ENCODE measurements at places on chromosomes 7 and 10.

- DNase-seq = no peak
Observed at GRCh38 chr10:117516681-117517080, 25.9 kb upstream of the EMX2 start.

DNA sequence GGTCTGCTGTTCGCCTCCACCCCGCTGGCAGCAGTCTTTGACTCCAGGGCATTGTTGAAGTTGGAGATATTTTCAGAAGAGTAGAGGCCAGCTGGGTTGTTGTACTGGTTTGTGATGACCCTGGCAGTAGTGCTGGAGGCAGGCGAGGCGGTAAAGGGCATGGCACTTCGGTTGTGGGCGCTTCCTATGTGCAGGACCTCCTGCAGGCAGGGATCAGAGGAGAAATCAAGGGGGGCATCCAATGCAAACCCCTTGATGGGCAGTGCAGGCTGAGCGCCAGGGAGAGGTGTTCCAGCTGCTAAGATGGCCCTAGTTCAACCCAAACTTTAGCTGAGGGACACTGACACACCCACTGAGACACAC, 27.0 kb downstream of the PDLIM1 start:
- DNase-seq = no peak

GRCh38 chr10:79904671-79905321, 44.1 kb downstream of the SFTPD start:
- peak; percentile 61 for DNase-seq

- no peak for DNase-seq
Observed at GRCh38 chr7:118114175-118114574, 69.8 kb upstream of the LSM8 start.

DNA sequence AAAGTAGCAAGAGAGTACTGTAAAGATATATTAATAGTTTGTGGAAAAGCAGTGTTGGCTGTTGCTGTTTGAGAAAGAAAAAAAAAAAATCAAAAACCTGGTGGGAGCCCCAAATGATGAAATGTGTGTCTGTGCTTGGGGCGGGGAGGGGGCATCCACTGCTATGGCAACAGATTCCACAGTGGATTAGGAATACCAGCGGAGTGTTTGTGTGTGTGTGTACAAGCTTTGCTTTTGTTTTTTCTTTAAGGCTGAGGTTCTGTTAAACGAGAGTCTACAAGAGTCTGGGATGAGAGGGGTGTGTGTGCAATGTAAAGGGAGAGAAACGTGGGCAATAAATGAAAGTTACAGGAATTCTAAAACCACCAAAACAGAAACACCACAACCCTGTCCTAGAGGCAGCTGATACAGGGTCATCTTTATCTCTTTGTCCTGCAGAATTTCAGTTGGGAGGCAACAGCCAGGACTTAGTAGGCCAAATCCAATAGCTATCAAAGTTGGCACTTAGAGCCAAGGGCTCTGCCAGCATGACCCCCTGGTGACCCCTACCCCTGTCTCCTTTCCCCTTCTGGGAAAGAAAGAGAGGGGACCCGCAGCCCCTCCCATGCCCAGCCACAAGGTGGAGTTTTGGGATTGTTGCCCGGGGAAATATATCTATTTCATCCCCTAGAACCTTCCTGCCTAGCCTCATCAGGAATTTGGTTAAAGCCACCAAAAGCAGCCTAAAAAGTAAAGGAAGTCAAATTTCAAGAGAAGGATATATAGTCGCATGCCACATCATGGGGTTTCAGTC, 85.4 kb downstream of the OSBPL3 start:
- DNase-seq = no peak

- DNase-seq = no peak
Observed at GRCh38 chr7:20786779-20787659, at the start of gene SP8. TSS of gene SP8 (minus strand) at chr7:20786886. CDS start at chr7:20786798, 88 bp downstream.

DNA sequence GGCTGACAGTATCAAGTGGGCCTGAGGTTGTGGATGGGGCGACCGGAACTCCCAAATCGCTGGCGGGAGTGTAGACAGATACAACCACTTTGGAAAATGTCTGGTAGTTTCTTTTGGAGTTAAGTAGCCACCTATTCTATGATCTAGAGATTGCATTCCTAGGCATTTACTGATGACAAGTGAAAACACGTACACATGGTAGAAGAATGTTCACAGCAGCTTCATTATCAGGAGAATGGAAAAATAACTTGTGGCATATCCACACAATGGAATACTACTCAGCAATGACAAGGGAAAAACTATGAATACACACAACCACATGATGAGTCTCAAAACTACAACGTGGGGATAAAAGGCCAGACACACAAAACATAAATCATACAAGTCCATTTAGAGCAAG, 146.0 kb downstream of the MYOF start:
- DNase-seq = no peak

DNA sequence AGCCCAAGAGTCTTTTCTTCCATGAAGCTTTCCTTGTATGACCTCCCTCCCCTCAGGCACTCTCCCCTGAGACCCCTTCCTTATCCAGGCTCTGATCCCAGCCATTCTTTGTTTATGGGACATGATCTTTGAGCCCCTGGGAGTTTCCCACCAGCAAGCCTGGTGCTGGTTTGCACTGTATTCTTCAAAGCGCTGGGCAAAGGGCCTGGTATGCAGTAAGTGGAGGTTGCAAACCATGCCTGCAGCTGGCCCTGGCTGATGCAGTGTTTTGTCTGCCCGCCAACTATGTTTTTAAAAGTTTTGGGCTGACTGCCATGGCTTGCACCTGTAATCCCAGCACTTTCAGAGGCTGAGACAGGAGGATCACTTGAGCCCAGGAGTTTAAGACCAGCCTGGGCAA, 6.8 kb upstream of the NODAL start:
- DNase-seq = no peak

GRCh38 chr10:98308669-98309365, 40.8 kb upstream of the LOXL4 start:
- DNase-seq = no peak

DNA sequence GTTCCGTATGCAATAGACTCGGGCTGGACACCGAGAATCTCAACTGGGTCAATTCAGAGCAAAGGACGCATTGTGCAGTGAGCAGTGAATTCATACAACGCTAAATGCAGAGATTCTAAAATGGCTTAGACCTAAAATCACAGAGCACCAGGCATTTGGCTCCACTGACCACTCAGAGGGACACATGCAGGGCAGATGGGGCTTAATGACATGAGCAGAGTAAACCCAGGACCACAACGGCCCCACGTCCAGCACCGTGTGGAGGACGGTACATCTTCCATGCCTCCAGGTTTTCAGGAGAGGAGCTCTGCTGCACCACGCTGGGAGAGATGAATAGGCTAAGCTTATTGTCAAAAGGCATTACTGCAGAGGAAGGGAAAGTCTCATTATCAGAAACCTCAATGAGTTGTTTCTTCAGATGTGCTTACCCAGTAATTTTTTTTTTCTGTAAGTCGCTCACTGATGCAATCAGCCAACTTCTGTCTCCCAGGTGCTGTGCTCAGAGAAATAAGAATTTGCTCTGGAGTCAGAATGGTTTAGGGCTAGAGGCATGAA, 555.0 kb downstream of the PTPRN2 start:
- no peak for DNase-seq

DNA sequence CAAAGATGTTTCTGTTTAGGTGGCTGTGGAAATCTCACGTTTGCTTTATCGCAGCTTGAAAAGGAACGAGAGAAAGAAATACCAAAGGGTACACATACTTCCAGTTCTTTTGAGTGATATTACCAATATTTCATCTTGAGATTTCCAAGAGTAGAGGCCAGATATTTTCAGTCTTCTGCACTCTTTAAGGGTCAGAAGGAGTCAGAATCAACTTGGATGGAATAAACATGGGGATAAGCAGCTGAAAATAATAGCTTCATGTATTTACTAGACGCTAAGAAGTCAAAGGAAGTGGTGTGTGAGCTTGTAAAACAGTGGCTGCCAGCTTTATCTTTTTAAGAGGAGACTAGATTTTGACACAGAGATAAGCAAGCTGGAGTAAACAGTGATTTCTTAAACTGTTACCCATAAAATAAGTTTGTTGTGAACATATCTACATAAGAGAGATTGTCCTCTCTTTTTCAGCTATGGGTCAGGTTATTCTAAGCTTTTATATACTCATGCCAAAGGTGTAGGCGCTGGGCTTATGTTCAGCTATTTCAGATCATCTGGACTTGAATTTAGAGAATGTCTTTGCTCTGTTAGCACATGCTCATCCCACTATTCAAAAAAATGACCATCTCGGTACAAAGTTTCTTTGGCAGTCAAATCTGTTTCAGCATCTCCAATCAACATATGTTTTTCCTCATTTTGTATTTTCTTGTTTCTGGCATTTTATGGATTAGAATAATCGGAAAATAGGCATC, 170.8 kb upstream of the TCF7L2 start:
- DNase-seq = no peak

- DNase-seq = no peak
Observed at GRCh38 chr7:37112876-37113275, 335.8 kb downstream of the ELMO1 start.

DNA sequence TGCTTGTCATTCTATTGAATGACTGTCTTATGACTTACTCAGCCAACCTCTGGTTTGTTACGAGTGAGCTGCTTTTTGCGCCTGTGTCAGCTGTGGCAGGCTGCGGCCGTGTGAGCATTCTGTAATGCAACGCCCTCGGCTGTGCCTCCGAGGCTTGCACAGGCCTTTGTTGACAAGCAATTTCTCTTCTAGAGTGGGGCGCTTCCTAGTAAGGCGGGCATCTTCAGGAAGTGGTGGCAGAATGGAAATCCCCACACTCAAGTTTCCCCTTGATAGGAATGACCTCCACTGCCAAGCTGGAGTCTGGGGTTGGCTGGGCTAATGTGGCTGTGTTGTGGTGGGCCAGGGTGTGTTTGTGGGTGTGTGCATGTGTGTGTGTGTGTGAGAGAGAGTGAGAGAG, 20.2 kb upstream of the TMEM178B start:
- no peak for DNase-seq

DNA sequence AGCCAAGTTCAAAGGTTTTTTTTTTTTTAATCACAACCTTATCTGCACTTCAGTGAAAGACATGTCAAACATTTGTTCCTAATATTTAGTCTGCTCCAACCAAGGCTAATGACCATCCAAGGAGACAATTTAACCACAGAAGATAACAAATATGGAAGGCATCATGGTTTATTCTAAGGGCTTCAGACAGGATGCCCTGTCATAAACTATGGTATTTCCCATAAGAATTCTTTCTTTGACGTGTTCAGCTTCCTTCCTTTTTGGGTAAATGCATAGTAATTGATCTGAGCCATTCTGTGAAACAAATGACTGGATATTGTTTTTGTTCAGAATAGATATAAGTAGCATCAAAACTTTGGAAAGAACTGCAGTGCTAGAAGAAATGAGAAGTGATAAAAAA, 326.5 kb upstream of the AOAH start:
- DNase-seq = no peak

DNA sequence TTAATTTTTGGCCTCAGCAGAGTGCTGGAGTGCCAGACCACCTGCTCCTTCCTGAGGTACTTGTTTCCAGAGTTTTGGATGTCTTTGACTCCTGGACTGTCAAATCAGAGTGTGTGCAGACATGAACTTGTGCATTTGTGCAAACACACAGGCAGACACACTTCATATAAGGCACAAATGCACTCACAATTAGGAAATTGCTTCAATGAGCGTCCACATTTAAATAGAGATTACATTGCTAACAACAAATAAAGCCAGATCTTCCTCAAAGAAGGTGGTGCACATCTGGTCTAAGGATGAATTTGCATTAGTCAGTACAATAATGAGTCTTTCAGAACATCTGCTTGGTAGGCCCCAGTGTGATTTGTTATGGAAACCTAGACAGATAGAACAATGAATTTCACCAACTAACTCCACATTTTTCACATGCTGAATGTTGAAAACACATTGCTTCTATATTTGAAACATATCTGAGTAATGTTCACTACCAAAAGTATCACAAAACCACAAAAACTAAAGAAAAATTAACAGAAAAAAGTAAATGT, 266.7 kb upstream of the INHBA start:
- no peak for DNase-seq

DNA sequence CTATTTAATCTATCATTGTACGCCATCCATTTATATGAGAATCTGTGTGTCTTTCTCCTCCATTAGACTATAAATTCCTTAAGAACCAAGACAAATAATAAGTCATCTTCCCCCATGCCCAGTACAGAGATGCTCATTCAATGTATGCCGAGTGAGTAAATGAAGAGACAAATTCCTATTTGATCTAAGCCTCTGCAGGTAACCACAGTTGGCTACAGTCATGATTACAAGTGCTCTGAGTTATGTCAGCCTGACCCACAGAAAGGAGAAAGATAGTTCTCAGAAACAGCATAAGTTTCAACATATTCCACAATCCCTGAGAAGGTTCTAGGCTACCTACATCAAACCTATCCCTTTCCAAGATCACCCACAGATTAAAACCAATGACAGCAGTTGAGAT, 46.1 kb downstream of the MPP7 start:
- no peak for DNase-seq

GRCh38 chr10:44153918-44154670, 230.8 kb downstream of the CXCL12 start:
- no peak for DNase-seq

GRCh38 chr7:6729492-6730342, 23.0 kb upstream of the ZNF12 start:
- DNase-seq = peak; percentile 94

- DNase-seq = peak; percentile 93
Observed at GRCh38 chr10:86756511-86757112, at the start of gene BMPR1A. TSS of gene BMPR1A (plus strand) at chr10:86756619. CDS start at chr10:86876019, 119,400 bp downstream.

- peak; percentile 5 for DNase-seq
Observed at GRCh38 chr10:5905854-5906507, 15.9 kb downstream of the FBH1 start.

- DNase-seq = no peak
Observed at GRCh38 chr10:35895331-35895730, 253.2 kb upstream of the FZD8 start.

GRCh38 chr7:134639061-134639460, 7.6 kb upstream of the BPGM start:
- DNase-seq = no peak

DNA sequence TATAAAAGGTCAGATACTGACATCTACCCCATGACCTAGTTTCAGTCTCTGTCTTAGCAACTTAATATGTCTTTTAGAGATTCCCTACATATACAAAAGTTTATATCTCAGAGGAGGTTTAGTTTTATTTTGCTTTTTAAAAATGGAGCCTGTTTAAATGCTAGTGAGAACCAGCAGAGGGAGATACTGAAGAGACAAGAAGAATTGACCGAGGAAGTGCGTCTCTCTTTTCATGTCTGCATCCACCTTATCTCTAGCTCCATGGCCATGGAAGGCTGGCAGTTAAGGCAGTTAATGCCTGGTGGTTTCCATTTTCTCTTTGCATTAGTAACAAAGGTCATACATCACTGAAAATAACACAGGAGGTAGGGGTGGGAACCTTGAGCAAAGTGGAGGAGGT, 10.7 kb downstream of the SUV39H2 start:
- DNase-seq = no peak
